GM18507 (cell line): ENCODE measurements at places on chromosomes 7 and 10.

- no peak for DNase-seq
Measured at GRCh38 chr10:111762114-111762513, 421.5 kb downstream of the GPAM start.

GRCh38 chr7:140284062-140284461 lies 107.3 kb upstream of the KDM7A start:
- no peak for DNase-seq

DNA sequence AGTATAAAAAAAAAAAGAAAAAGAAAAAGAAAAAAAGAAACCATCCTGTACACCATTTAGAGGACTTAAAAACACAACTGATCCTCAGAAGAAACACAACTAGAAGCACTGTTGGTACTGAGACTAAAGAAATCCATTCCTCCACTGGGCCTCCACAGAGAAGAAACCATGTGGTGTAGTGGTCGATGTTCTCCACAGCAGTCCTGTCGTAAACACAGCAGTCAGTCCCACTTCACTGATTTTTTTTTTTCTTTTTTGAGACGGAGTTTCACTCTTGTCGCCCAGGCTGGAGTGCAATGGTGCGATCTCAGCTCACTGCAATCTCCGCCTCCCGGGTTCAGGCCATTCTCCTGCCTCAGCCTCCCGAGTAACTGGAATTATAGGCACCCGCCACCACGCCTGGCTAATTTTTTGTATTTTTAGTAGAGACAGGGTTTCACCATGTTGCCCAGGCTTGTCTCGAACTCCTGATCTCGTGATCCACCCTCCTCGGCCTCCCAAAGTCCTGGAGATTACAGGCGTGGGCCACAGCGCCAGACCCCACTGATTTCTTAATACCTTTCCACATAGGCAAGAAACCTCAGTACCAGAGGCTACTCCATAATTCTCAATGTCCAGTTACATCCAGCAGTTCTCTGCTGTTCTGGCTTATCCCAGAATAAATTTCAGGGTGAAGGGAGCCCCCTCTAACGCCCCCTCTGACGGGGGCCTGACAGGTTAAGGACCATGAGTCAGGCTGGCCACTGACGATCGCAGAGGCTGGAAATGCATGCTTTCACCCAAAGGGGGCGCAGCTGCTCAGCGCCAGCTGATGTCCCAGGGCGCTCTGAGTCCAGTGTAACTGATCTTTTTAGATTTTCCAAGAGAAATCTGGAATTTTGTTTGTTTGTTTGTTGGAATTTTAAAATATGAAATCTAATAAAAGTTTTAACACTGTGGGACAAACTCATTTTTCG lies 24.8 kb upstream of the FFAR4 start:
- no peak for DNase-seq

- no peak for DNase-seq
Measured at GRCh38 chr10:89398003-89398749, 5.8 kb downstream of the IFIT1 start.

GRCh38 chr10:79585870-79586527 lies 24.7 kb upstream of the SFTPA1 start:
- DNase-seq: no peak

GRCh38 chr10:50540826-50541122 lies 83.0 kb downstream of the SGMS1 start:
- no peak for DNase-seq

DNA sequence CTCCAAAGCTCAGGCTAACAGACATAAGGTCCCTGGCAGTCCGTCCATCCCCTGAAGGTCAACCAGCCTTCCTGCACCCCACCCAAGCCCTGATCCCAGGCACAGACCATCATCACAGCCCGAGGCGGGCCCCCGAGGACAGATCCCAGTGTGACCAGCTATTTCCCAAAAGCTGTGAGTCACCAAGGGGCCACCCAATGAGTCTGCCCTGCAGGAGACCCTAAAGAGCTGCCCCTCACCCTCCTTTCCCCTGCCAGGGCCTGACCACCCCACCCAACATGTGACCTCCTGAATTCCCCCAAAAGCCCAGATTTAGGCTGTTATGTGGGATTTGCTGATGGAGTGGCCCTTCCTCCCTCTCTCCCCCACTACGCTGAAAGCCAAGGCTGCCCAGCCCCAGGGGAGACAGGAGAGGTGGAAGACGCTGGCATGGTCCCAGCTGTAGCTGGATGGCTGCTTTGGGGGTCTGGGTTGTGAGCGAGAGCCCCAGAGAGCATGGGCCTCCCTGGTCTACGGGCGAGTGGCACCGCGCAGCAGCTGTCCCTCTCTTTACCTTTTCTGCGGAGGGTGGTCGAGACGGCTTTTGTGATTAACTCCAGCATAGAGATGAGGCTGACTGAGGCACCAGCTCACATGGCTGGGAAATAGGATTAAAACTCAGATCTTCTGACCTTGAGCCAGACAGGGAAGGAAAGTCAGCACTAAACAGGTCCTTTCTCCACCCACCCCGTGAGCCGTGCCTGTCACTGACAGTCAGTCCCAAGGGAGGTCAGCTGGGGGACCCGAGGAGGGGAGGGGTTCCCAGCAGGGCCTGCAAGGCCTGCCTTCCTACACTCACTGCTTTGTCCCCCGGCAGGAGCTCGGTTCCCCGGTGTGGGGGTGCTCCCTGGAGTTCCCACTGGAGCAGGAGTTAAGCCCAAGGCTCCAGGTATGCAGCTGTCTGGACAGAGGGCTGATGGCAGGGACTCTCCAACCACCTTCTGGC lies 16.7 kb downstream of the ELN start:
- no peak for DNase-seq

DNA sequence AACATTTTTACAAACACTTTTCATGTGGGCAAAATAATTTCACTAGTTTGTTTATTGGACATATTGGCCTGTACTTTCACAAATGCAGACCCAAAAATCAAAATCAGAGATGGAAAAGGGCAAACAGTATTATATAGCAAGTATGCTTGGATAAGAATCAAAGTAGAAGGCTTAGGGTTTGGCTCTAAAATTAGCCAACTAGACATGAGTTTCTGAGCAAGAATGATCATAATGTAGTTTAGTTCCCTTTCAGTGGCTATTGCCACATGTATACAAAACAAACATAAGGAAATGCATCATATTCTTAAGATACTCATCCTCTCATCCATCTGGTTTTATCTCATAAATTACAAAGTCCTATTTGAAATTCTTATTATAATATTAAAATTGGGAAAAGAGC lies 132.5 kb downstream of the IMMP2L start:
- DNase-seq: no peak

DNA sequence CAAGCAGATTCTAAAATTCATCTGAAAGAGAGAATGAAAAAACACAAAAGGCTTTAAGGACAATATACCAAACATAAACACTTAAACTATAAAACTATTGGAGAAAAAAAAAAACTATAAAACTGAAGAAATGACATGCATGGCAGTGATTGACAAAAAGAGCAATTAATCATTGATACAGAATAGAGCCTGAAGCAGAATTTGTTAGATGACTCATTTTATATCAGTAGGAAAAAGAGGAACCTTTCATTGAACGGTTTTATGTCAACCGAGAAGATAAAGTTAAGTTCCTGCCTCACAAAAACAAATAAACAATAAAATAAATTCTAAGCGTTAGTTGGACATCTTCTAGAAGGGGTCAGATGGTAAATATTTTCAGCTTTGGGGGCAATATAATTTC lies 23.3 kb downstream of the NPY start:
- no peak for DNase-seq

DNA sequence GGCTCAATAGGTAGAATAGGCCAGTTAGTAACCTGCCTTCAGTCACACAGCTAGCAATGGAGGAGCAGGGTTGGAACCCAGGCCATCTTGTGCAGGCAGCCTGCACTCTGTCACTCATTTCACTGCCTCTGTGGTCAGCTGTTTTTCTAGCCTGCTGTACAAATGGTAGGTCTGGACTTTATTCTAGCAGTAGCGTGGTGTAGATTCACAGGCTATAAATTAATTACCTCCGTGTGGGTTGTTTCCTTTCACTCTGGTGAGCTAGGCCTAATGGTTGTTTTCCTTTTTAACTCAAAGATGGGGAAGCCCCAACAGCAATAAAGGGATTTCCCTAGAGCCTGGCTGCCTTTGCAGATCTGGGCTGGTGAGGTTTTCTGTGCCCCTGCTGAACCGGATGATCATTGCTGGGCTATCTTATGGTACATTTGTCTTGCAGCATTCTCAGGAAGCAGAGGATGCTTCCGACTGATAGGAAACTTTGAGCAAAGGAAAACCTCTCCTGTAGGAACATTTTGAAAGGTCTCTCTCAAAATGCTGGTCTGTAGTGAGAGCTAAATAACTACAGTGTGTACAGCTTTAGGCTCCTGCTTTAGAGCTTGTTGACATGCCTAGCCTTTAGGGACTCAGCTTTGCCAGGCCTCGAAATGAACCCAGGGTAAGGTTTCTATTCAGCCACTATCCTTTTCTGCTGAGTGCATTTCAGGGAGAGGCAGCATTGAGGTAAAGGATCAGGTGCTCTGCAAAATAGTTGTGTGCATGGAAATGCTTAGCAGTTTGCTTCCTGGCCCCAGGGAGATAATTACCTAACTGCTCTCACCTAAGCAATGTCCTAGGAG lies 157.4 kb downstream of the ST7 start:
- DNase-seq: peak; percentile 14

DNA sequence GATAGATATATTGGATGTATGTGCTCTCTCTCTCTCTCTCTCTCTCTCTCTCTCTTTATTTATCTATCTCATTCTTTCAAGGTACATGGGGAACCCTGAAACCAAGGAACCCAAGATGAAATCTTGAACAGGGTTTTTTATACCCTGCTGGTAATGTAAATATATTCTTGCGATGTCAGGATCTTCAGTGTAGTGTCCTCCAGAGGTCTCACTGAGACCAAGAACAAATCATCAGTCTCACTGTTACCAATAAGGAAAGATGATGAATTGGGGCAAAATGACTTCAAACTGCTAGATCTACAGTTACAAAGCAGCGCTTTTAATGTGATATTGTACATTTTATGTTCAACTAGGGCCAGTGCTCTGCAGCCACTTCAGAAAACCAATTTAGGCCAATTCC lies 423.5 kb downstream of the ANKRD7 start:
- no peak for DNase-seq

GRCh38 chr7:107609811-107610261 lies 29.8 kb downstream of the BCAP29 start:
- no peak for DNase-seq

DNA sequence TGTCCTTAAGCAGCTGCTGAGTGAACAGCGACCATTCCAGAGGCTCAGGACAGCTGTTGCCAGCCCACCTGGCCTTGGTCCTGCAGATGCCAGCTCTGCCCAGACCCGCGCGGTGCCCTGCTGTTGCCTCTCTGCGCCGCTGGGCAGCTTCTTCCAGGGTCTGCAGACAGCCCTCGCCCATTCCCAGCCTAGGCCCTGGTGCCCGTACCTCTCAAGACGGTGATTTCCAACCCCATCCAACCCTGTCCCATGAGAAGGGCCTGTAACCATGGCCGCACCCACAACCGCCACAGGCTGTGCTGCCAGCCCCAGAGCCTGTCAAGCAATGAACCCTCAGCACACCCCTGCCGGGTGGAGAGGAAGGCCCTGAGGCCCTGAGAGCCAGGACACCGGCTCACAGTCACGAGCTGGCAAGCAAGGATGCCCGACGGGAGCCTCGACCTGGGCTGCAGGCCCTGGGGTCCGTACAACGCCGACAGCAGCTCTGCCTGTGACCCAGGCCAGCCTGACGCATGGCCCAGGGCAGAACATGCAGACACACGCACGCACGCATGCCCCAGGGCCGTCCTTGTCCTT lies 231.9 kb downstream of the MAD1L1 start:
- DNase-seq: no peak

DNA sequence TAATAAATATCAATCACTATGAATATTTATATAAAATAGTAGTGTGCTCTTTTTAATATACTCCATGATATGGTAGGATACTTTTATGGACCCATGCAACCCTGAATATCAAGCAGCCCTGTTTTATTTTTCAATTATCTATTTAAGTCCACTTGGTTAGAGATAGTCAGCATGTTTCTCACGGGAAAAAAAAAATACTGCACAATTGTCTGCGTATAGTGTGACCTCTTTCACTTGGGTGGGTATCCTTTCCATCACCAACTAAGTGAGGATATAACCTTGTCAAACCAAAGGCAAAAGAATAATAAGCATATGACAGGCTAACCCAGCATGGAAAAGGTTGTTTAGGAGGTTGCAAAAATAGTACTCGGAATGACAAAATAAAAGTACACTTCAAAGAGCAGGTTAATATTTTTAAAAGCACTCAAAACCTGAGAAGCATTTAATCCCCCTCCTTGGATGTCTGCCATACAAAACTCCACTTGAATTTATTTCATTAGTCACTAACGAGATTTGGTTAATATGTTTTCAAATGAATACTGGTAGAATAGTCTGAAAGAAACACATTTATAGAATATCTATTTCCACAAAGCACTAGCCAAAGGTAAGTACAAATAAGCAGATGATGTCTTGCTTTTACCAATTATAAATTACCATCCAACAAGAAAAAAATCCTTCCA lies 76.5 kb downstream of the IMMP2L start:
- DNase-seq: no peak

- DNase-seq: no peak
Measured at GRCh38 chr7:135389971-135390370, 119.9 kb downstream of the CNOT4 start.

- DNase-seq: no peak
Measured at GRCh38 chr7:9071160-9071762, 637.9 kb downstream of the NXPH1 start.

DNA sequence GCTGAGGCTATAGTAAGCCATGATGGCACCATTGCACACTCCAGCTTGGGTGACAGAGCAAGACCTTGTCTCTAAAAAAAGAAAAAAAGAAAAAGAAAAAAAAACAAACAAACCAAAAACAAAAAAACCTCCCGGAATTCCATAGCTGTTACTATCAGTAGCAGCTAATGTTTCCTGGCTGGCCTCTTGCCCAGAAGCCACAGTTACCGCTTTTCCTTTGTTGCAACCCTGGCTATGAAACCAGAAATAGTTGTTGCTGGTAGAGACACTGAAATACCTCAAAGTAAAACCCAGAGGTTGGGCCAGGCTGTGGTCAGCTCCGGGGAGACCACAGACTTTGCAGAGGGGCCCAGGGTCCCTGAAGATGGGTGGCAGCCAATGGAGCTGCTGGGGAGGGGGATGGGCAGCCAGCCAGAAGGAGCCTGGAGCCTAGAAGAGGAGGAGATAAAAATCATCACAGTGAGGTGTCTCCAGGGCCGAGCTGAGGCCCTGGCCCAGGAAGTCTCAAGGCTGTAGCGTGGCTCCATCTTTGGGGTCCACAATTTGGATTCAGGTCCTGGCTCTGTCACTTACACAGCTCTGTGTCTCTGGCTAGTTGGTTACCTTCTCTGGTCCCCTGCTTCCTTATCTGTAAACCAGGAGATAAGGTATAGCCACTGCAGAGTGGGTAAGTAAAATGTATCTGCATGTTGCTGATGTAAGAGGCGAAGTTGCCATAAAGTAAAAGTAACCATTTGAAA lies 3.4 kb upstream of the CHST12 start:
- DNase-seq: no peak

DNA sequence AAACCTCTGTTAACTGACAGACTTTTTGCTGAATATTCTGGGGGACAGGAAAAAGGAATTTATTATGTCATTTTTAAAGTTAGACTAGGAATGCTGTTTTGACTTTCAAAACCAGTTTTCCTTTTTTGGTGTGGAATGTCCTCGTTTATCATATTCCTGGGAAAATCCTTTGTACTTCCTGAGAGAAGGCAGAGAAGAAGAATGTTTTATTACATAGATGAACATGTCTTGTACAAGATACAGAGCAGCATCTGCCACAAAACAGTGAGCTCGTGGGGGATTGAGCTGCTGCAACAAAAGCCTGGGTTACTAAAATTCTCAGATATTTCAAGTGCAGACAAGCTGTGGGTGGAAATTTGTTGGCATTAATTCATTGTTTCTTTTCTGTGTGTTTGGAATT lies 20.2 kb downstream of the MCU start:
- DNase-seq: no peak

GRCh38 chr7:12683678-12684585 lies 3.5 kb upstream of the ARL4A start:
- DNase-seq: no peak
